ENCODE measurements at places on chromosomes 12 and 14.

DNA sequence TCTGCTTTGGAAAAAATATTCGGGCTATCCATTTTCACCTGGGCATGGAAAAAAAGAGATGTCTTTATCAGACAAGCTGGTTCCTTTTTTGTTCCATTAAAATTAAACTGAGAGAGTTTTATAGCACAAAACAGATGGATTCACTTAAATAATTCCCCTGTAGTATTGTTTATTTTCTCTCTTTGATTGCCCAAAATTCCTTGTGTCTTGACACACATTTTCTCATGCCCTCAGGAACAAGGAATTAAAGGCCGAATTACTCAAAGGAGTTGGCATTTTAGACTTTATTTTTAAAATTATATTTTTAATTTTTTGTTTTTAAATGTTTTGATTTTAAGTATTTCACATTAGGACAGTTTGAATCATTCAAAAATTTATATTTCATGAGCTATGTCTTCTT is 69.6 kb upstream of the SLCO1C1 start:
- no peak for DNase-seq

DNA sequence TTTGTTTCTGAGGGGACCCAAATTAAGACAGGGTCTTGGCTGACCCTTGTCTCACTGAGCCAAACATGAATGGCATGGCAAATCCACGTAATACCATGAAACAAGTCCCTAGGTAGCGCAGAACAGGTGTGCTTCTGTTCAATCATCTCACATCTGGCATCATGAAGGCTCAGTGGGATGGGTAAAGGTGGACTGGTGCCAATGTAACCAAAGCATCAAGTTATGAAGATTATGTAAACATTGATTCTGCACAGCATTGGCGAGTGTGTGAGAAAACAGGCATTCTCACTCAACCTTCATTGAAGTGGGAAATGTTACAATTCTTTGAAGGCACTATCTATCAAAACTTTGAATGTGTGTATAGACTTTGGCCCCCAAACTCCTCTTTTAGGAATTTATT is 41.9 kb downstream of the PTGER2 start:
- DNase-seq, result no peak

DNA sequence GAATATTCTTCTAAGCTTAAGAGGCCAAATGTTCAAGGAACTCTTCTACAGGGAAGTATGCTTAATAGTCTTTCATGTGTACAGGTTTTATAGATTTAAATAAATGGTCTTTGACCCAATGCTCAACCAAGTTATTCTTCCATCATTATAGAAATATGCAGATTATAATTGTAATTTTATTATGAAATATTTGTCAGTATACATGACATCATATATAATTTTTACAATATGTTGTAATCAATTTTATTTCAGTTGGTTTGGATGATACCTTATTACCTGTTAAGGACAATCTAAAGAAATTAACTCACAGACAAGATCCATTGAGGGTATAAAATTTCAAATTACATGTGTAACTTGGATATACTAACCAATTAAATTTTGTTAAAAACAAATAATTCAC is 1278.3 kb downstream of the SLC16A7 start:
- no peak for DNase-seq

DNA sequence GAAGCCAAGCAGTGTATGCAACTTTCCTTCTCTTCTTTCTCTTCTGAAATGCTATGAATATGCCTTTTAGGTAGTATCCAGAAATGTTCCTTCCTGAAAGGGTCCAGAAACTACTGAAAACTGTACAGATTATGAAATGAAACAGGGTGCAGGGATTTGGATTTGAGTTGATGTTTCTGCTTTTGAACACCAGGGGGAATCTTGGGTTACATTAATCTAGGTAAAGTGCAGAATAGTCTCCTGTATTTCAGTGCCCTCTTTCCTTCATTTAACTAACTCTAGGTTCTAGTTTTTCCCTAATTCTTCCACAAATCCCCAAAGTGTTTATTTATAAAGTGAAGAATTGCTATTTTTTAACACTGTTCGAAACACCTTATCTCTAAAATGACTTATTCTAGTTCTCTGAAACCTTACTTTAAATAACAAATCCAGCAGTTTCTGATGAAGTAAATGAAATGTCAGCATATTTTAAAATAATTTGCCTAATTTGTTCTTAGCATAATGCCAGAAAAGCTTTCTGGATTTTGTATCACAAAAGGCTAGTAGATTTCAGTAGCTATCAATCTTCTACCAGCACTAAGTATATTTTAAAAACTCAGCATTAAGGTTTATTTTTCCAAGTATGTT is 111.9 kb downstream of the LRRK2 start:
- DNase-seq, result peak; percentile 28

- DNase-seq, result no peak
Observed at GRCh38 chr12:121806009-121806545, 2.3 kb downstream of the SETD1B start.
